HL-60 (cell line): ENCODE measurements at places on chromosomes 12 and 14.

GRCh38 chr12:92503029-92503931 is 199.5 kb upstream of the PLEKHG7 start:
- DNase-seq, result no peak

GRCh38 chr14:55976655-55977054 is 141.6 kb upstream of the PELI2 start:
- no peak for DNase-seq

GRCh38 chr14:71168564-71169427 is 261.5 kb downstream of the PCNX1 start:
- no peak for DNase-seq

GRCh38 chr14:28744126-28744525 is 22.5 kb upstream of the FOXG1 start:
- no peak for DNase-seq

DNA sequence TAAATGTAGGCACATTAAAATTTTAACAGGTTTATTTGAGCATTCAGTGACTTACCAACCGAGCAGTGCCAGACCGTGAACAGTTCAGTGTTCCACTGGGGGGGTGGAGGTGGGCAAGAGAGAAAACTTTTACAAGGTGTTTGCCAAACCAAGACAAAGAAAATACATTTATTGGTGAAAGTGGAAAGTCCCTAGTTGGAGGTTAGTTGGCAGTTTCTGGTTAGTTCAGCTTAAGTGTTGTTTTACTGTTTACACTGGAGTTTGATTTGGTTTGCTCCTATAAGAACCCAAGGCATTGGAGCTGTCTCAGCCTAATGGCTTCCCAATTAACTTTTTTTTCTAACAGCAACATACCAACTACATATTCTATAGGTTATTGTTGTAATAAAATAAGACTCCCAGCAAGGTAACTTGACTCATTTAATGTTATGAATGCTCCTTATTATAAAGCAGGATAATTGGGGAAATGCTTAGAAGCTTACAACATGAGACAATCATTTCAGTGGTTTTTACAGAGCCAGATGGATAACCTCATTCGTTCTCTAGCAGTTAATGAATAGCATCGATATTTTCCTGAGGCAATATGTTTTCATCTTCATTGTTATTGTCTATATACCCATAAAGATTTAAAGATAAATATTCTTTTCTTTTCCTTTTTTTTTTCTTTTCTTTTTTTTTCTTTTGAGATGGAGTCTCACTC is 115.8 kb downstream of the ETNK1 start:
- no peak for DNase-seq

DNA sequence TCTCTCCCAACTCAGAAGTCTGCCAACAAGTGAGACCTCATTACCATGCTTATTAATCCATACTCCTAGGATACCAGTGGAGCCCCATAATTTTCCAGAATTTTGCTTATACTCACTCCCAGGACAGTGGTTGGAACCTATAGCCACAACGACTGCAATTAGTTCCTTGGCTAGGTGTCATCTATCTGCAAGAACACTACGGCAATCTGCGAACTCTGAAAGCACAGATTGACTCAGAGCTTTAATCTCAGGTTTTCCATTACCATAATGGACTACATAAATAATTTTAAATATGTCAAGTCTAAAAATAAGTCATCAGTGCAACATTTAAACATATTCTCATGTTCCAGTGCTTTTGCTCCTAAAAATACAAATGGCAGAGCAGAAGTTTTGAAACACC is 33.4 kb downstream of the TMTC3 start:
- DNase-seq, result no peak

DNA sequence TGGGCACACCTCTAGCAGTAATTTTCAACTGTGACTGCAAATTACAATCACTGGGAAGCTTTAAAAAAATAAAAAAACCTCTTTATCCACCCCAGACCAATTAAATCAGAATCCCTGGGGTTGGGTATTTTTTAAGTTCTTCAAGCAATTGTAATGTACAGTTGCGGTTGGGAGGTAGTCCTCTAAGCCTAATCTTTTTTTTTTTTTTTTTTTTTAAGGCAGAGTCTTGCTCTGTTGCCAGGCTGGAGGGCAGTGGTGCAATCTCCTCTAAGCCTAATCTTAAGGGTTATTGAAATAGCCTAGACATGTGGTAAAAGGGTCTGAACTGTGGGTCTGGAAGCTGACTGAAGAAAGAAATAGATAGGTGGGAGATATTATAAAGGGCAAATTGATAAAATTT is 230.5 kb downstream of the AKAP6 start:
- DNase-seq, result no peak

DNA sequence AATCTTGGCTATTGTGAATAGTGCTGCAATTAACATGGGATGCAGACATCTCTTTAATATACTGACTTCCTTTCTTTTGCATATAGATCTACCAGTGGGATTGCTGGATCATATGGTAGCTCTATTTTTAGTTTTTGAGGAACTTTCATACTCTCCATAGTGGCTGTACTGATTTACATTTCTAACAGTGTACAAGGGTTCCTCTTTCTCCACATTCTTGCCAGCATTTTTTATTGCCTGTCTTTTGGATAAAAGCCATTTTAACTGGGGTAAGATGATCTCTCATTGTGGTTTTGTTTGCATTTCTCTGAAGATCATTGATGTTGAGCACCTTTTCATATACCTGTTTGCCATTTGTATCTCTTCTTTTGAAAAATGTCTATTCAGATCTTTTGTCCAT is 8.4 kb downstream of the AMDHD1 start:
- DNase-seq, result no peak

GRCh38 chr12:110537605-110538409 is 35.7 kb downstream of the RAD9B start:
- DNase-seq, result no peak

- DNase-seq, result no peak
Observed at GRCh38 chr12:99153293-99153692, 494.3 kb upstream of the GARIN6 start.

DNA sequence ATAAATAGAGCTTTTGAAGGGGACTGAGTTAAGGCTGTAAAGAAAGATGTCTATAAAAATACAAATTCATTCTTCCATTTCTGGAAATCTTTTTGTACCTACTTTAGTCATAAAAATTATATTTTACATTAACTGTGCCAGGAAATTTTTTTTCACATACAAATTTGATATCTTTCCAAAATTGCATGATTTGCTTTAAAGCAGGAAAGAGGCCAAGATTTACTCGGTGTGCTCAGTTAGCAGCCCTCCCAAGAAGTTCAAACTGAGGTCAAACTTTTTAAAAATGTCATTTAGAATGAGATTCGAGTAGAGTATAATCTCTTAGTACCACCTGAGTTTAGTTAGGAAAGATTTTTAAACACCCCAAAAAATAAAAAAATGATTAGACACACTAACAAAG is 173.2 kb upstream of the GRIP1 start:
- no peak for DNase-seq

DNA sequence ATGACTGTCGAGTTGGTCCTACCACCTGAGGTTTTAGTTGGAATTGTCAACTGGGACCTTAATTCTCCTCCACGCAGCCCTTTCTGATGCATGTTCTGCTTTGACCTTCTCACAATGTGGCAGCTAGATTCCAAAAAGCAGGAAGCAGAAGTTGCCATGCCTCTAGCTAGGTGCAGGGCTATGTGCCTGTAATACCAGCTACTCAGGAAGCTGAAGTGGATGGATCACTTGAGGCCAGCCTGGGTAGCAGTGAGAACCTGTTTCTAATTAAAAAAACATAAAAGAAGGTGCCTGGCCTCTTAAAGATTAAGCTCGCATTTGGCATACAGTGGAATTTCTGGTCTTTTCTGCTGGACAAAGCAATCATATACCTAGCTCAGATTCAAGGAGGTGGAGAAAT is 77.1 kb downstream of the FGD4 start:
- no peak for DNase-seq

DNA sequence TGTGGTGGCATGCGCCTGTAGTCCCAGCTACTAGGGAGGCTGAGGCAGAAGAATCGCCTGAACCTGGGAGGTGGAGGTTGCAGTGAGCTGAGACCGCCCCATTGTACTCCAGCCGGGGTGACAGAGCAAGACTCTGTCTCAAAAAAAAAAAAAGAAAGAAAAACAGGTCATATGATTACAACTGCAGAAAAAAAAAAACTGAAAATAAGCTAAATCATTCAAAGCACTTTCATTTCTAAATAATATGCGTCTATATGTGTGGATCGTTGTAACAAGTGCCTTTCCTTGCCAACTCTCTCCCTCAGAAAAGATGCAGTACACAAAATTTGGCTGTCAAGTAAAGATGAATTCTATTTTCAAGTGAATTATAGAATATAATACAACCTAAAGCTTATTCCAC is 42.4 kb downstream of the ATXN2 start:
- DNase-seq, result no peak

- no peak for DNase-seq
Observed at GRCh38 chr12:62919838-62920237, 15.1 kb downstream of the PPM1H start.

DNA sequence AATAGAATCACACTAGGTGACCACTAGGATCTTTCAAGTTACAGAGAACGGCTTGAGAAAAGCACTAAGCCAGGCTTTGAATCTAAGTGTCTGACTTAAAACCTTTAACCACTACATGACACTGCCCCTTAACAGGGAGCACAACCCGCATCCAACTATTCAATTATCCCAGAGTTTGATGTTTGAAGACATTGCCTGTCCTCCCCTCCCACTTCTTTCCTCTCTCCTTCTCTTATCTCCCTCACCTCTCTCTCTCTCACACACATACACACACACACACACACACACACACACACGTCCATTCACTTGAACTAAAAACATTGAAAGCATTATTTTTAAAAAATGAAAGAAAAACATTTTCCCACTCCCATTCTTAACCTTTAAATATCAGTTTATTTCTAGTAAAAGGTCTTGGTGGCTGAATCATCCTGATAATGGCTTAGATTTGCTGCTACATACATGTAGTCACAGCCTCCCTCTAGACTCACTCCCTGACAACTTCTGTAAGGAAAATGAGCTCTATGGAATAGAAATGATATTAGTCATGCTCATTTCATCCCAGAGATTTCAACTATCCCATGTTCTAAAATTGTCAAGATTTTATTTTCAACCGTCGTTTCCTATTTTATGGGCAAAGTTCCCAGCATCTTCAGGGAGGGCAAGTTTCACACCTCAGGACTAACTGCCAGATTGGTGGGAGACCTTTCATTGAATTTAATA is 53.5 kb upstream of the RAP1B start:
- DNase-seq, result no peak

DNA sequence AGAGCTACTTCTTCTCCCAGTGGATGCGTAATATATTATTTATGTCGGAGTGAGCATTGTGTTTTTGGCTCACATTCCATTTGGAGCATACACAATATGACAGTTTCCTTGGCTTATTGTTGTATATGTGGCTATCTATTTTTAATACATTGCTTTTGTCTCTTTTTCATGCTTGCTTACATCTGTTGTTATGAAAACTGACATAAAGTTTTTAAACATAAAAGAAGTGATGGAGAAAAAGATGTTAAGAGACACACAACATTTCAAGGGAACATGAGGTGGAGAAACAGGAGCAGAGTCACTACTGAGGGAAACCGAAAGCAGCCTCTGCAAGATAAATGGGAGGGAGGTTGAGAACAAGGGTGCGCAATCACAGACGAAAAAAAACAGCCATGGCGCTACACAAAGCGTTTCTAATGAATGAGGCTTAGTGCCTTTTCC is 228.4 kb upstream of the NPAS3 start:
- no peak for DNase-seq

- no peak for DNase-seq
Observed at GRCh38 chr14:78593949-78594348, 423.8 kb downstream of the NRXN3 start.

- no peak for DNase-seq
Observed at GRCh38 chr14:95402176-95402575, 82.5 kb upstream of the CLMN start.

DNA sequence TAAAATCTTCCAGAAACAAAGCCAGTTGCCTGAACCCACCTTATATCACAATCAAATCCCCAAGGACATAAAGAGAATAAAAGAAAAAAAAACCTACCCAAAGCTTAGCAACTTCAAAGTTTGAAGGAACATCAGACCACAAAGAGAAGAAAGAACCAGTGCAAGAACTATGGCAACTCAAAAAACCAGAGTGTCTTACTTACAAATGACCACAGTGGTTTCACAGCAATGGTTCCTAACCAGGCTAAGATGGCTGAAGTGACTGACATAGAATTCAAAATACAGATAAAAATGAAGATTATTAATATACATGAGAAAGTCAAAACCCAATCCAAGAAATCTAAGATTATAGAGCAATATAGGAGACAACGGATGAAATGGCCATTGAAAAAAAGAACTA is 56.7 kb downstream of the APOBEC1 start:
- no peak for DNase-seq

DNA sequence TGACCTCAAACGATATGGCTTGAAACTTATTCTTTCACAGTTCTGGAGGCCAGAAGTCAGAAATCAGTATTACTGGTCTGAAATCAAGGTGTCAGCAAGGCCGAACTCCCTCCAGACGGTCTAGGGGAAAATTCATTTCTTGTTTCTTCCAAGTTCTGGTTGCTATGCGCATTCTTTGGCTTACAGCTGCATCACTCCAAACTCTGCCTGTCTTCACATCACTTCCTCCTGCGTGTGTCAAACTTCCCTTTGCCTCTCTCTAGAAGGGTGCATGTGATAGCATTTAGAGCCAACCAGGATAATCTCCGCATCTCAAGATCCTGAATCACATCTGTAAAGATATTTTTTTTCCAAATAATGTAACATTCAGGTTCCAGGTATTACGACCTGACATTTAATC is 62.8 kb downstream of the DENND5B start:
- no peak for DNase-seq

GRCh38 chr12:29333178-29333577 is 47.8 kb downstream of the ERGIC2 start:
- DNase-seq, result no peak

DNA sequence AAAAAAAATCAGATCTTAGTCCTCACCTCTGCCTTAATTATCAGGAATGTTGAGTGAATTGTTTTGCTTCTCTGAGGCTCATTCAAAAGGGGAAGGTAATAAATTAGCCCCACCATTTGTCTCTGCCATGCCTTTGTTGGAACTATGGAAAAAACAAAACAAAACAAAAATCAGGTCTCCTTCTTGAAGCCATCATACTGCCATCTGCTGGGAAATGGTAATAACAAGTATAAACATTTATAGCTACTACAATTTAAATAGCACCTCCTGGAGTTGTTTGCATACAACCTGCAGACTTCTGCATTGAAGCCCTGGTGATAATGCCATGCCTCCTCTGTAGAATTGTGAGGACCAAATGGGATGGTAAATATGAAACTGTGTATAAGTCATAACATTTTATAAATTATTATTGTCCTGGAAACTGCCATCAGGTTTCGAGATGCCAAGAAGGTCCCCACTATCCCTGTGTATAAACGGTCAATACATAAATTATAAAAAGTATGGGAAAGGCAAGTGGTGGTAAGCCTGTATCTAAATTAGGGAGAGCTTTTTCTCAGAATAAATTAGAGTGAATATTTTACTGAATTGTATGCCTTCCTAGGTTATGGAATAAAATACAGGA is 87.2 kb upstream of the FGD4 start:
- no peak for DNase-seq
